ENCODE measurements at places on chromosomes 2 and 18.

DNA sequence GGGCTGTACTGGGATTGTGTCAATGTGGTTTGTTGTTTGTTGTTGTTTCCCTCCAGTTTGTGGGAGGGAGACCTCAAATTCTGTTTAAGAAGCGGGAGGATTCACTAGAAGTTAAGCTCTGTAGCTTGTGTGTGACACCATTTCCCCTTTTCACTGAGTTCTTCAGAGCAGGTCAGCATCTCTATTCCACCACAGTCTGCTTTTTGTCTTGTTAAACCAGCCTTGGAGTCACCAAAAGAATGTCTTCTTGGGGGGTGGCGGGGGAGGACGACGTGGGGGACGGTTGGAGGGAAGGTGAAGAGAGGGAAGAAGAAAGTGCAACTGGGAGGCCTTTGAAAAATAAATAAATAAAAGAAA lies 2.3 kb upstream of the BCL11A start:
- DNase-seq: no peak

DNA sequence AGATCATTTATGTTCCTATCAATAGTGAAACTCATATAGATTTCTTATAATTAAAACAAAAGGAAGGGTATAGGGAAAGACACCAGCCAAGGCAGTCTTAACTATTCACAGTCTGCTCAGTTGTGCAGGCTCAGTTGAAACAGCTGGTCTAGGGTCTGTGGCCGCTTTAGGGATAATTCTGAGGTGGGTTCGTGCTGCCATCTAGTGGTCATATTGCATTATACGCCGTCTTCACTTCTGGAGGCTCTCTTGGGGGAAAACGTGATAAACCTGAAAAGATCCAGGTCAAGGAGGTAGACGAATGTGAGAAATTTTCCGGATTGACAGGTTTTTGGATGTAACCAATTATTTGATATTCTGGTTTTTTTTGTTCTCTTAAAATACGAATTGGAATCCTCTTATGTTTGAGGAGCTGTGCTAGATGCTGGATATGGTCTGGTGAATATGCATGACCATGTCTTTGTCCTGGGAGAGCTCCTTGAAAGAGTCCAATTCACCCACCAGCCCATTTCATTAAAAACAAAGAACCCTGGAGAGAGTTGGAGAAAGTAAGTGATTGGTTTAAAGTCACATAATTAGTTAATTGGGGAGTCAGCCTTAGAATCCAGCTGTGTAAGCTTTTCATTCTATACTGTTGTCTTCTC lies 492.4 kb downstream of the PLCL1 start:
- peak; percentile 52 for DNase-seq

GRCh38 chr2:128438091-128438490 lies 119.4 kb upstream of the HS6ST1 start:
- DNase-seq: no peak

- no peak for DNase-seq
These were observed 44.8 kb upstream of the SYT4 start for GRCh38 chr18:43322132-43322531.

DNA sequence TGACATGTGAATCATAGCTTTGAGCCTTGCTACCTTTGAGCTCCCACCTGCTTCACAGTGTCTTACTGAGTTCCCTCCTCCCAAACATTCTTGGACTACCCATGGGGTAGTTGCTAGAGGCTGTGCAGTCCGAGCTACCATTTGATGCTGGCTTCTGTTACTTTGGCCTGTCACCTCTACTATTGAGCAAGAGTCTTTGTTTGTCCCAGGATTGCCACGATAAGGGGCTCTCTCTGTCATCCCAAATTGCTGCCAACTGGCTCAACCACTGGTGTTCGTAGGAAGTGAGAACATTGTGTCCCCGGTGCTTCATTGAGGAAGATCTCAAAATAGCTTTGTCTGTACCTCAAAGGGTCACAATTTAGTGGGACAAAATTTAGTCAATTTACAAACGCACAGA lies 59.1 kb upstream of the PAX8 start:
- no peak for DNase-seq

GRCh38 chr2:168622559-168622958 lies 166.5 kb downstream of the CERS6 start:
- peak; percentile 45 for DNase-seq

DNA sequence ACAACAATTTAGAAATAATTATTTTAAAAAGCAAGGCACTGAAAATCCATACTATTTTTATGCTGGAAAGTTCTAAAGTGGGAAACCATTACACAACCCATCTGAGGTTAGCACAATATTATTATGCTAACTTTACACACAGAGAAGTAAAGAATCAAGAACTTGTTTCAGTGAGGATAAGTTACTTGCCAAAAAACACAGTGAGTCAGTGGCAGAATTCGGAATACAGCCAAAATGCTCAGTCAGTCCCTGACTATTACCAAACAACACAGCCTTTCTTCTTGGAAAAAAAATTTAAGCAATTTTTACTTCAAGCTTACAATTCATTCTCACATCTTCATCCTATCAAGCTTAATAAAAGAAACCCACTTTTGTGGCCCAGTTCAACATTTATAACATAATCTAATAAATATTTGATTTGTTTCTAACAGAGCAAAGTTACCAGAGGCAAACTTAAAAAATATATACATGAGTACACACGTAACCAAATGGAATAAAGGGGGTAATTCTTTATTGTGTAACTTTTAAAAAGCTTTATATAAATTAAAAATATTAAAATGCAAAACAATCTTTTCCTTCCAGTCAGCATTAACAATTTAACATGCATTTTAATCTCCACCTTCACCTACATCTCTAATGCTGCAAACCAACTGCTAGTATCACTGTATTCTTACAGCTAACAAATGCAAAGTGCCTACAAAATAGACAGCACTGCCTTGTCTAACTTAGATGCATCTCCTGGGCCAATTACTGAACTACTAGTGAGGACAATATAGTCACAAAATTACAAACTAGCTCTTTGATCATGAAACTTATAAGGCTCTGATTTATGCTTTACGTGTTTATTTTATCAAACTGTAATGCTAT lies 55.2 kb downstream of the CCDC88A start:
- peak; percentile 60 for DNase-seq
